ENCODE measurements at places on chromosomes 2 and 18. TPM values are rescaled to one million over a fixed set of nuclear protein-coding genes. Genes with fewer than 3 reads are reported as not detected.

Gene ADD2
- not detected for polyA plus RNA-seq

Gene PDK1
- polyA plus RNA-seq, result 4.6 TPM

Gene EGR4
- polyA plus RNA-seq, result not detected

Gene TRIB2
- polyA plus RNA-seq, result 29.6 TPM

Gene ANKRD36C
- 0.15 TPM for polyA plus RNA-seq

Gene CAPN13
- 3.4 TPM for polyA plus RNA-seq

Gene UGT1A5
- not detected for polyA plus RNA-seq

Gene GBX2
- not detected for polyA plus RNA-seq

Gene MCEE
- 29.0 TPM for polyA plus RNA-seq

Gene ERFE
- polyA plus RNA-seq, result 1.6 TPM

Gene RPL31
- polyA plus RNA-seq, result 2,844 TPM

Gene IL1B
- 0.56 TPM for polyA plus RNA-seq

Gene REG1B
- polyA plus RNA-seq, result 1.5 TPM

Gene SLC35F5
- 49.9 TPM for polyA plus RNA-seq

Gene FOXD4L1
- not detected for polyA plus RNA-seq

Gene CGREF1
- polyA plus RNA-seq, result 3.8 TPM
